ENCODE measurements at places on chromosomes 6 and 20.

GRCh38 chr6:15901141-15902115, 227.5 kb upstream of the MYLIP start:
- no peak for DNase-seq

DNA sequence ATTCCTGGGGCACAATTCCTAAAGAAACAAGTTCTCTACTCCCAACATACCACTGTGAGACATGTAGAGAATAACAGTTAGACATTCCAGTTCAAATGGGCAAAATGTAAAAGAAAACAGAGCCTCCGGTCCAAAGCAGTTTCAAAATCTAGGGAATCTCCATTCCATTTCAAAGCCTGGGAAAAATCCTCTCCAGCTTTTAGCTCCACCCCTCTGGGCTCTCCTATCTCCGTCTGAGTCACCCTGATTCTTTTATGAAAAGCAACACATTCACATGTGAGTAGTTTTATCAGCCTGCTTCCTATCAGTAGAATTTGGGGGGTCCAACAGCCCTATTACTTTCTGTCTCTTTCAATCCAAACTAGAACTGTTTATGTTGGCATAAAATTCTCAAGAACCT, 3.7 kb downstream of the CSNK2A1 start:
- DNase-seq = no peak

- DNase-seq = no peak
These were observed 164.3 kb upstream of the TFAP2D start for GRCh38 chr6:50549026-50549425.

- no peak for DNase-seq
These were observed 3.6 kb downstream of the IPCEF1 start for GRCh38 chr6:154352898-154353585.

GRCh38 chr6:14353798-14354197, 236.2 kb downstream of the CD83 start:
- DNase-seq = no peak

- DNase-seq = peak; percentile 40
These were observed 121.8 kb downstream of the SULF2 start for GRCh38 chr20:47663354-47664067.

DNA sequence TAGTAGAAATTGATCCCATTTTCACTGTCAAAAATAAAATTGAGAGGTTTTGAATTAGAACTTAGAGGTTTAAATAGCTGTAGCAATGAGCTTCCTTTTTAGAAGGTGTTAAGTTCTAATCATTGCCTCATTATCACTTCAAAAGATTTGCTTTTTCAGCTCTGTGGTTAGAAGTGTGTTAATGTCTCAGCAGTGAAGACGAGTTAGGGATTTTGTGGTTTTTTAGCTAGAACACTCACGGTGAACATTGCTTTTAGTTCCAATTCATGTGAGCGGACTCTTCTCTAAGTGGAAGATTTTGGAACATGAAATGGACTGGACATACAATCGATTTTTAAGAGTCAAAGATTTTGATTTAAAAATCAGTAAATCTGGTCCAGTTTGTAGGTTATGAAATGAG, 12.7 kb upstream of the IFNGR1 start:
- no peak for DNase-seq

GRCh38 chr6:156387472-156387871, 389.7 kb upstream of the ARID1B start:
- no peak for DNase-seq

Data from NCI-H1092 treated with DMSO at 0.1 percent for 48 hours (cell line).